CD4-positive, CD25-positive, alpha-beta regulatory T cell (primary cell): ENCODE measurements at places on chromosomes 12 and 14.
A peak's percentile ranks its signal among the peaks of the same experiment; 100 is the strongest.

- no peak for DNase-seq
These were observed 261.8 kb downstream of the ATP23 start for GRCh38 chr12:58202933-58203718.

DNA sequence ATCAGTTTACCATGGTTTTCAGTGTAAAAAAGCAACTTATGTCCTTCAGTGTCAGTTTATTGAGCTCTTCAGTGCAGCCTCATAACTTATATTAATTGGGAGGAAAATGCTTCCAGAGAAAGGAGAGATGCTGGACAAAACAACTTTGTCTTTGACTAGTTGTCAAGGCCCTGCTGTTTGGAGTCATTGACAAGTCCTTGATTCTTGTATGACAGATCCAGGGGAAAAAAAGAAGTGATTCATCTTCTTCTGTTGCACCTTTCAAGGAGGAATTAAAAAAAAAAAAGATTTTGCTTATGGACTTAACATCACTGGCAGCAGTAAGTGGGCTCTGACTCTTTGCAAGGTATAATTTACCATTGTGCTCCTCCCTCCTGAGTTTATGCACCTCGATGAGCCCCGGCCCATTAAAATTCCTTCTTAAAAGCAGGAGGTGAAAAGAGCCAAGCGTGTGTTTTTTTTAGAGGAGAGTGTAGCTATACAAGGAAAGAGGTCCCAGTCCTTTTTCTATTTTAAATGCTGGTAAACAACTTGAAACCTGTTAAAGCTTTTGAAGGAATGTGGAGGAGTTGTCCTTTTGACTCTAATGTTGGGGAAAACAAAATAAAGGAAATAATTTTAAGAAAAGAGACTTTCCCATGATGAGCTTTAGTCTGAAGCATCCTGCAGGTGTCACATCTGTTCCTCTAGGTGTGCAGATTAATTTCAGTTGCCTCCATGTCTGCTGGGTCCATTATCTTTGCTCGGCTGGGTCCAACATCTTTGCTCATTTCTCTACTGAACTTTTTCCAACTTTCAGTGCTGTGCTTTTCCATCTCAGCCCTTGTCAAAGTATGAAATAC lies 431.6 kb downstream of the RAD51B start:
- peak; percentile 45 for DNase-seq

- DNase-seq = no peak
These were observed 70.6 kb downstream of the TMEM132C start for GRCh38 chr12:128337431-128338170.

DNA sequence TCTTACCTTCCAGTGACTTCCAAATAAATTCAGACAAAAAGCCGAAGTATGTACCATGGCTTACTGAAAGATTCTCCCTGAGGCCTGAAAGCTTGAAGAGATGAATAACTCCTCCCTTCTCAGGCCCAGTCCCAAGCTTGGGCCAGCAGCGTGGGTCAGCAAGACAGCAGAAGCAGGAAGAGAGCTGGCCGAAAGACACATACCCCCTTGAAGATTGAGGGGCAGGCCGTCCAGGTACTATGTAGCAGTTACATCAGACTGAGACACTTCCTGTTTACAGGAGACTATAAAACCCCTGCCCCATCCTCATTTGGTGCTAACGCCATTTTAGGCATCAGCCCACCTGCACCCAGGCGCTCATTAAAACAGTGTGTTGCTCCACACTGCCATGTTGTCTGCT lies 15.0 kb downstream of the NDUFA12 start:
- no peak for DNase-seq

GRCh38 chr12:12736759-12737676 lies 19.9 kb downstream of the CDKN1B start:
- peak; percentile 32 for DNase-seq

DNA sequence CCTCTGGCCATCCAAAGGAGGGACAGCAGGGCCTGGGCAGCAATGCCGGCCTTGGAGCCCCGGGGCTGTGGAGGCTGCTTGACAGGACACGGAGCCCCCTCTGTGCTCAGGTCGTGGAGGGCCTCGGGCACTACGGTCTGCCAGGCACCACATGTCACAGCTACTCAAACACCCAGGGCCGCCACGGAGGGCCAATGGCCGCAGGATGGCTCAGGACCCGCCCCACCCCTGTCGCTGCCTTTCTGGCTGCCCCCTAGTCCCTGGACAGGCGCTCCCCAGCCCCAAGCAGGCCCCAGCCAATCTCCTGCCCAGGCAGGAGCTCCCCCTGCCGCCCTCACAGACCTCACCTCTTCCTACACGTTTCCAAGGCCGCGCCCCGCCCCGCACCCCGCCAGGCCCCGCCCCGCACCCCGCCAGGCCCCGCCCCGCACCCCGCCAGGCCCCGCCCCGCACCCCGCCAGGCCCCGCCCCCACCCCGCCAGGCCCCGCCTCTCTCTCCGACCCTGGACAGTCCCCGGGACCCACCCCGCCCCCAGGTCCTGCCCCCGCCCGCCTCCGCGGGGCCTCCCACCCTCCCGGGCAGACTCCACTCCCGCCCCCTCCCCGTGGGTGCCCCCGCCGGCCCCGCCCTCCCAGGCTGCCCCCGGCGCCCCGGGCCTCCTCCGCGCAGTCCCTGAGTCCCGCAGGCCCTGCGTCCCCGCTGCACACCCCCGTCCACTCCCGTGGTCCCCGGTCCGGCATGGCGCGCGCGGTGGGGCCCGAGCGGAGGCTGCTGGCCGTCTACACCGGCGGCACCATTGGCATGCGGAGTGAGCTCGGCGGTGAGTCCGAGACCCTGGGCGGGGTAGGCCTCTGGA lies at the start of gene ASPG:
TSS of gene ASPG (plus strand) at position 669 of the 857 bp plus-strand sequence. CDS start at position 740, 71 bp downstream.
- DNase-seq = no peak

DNA sequence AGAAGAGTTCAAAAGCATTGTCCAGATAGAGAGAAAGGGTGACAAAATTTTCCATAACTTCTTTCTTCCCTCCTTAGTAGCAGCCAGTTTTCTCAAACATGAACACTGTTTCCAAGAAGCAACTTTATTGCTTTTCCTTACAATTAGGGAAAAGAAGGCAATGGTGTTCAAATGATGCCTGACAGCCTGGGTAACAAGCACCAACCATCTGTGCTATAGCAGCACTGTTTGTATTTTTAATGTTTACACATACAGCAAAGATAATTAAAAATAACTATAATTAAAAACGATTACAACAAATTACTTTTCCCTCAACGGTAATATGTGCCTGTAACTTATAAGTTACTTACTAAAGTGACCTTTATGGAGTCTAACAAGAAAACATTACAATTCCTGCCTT lies 450.6 kb upstream of the LMO3 start:
- DNase-seq = no peak

DNA sequence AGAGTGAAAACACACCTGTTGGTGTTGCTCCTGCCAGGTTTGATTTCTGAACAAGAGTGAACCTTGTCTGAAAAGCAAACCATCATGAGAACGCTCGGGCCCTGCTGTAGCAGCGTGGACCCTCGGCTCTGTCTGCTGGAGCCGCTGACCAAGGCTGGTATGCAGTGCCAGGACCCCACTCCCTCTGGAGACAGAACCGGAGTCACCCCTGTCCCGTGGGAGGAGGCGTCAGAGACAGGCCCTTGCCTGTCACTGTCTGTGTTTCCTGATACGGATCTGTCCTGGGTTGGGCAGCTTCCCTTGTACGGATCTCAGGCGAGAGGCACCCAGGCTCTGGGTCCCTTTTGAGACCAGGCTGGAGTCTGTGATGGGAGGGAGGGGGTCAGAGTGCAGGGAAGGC lies 111.6 kb downstream of the ADGRD1 start:
- no peak for DNase-seq

DNA sequence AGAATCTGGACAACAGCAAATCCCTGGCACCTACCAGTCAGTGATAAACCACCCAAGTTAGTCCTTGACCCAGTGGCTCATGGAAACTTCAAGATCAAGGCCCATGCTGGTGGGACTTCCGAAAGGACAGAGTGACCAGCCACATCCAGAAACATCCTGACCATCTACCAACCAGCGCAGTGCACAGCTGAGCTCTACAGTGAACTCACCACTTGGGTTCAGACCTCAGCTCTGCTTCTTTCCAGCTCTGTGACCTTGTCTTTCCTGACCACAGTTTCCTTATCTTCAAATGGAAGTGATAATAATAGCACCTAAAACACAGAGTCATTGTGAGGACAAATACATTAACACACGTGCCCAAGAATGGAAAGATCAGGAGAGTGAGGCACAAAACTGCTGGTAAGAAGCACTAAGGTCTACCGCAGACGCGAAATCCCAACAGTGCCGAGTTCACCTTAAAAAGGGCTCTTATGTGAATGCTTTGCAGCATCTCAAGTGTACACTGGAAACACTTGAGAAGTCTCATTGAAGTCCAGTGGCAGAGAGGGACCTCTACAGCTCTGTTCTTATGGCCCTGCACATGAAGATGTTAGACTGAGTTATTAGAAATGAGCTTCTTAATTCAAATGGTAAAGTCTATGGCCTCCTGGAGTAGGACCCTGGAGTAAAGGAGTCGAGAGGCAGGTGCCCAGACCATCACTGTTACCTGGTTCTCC lies 128.8 kb downstream of the CCDC60 start:
- no peak for DNase-seq
